Activated CD8-positive, alpha-beta T cell treated with anti-CD3 and anti-CD28 coated beads, Interleukin-2, amount 10 ng/mL, durations not matched to agents 7 days and 5 days (primary cell): ENCODE measurements at places on chromosomes 2 and 18. TPM values are rescaled to one million over a fixed set of nuclear protein-coding genes. Genes with fewer than 3 reads are reported as not detected.

GRCh38 chr2:113198790-113199612 lies 25.2 kb downstream of the PSD4 start:
- no peaks in the 10 kb centered on the region for H3K27me3 ChIP-seq
- H3K27ac ChIP-seq = no peak overlapping the region

- H3K27ac ChIP-seq = no peak overlapping the region
- H3K4me1 ChIP-seq = peaks cover 9% of the 10 kb centered on the region
- no peak for DNase-seq
- no peaks in the 10 kb centered on the region for H3K36me3 ChIP-seq
Observed at GRCh38 chr2:30436859-30437435, 10.1 kb upstream of the LCLAT1 start.

DNA sequence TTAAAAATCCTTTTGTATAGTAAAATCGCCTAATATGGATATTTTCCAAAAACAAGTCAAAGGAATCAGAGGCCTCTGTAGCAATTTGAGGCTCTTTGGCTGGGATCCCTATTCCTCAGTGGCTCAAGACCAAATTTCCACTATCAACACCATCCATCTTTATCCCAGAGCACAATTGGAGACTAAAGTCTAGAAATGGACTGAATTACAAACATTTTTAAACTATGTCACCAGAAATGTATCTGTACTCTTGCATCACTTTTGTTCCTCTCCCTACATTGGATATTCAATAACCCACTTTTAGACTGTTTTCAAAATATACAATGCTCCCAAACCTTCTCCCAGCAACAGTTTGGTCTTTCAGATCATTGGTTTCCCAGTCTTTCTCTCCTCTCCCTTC lies 140.4 kb upstream of the KLHL29 start:
- no peak overlapping the region for H3K4me3 ChIP-seq
- no peak for DNase-seq
- H3K27me3 ChIP-seq = no peaks in the 10 kb centered on the region
- H3K36me3 ChIP-seq = no peaks in the 10 kb centered on the region
- H3K4me1 ChIP-seq = no peaks in the 10 kb centered on the region

DNA sequence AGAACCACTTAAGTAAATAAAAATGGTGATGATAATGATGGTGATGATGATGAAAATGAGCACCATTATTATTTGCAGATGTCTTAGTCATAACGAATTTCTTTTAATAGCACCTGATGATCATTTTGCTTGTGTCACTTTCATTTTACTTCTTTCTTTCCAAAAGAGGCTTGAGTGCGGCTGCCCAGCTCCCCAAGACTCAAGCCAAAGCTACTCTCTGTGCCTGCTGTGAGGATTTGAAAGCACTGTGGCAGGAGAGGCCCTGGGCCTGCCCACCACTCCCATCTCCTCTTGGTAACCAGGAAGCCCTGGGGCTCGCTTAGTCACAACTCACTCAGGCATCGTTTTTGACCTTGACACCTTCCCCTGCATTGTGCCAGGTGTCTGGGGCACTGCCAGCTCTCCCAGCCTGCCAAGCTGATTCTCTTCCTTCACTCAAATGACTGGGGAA lies 41.2 kb downstream of the RPL37A start:
- H3K27ac ChIP-seq = no peak overlapping the region
- H3K27me3 ChIP-seq = peaks cover under 1% of the 10 kb centered on the region
- peaks cover 14% of the 10 kb centered on the region for H3K4me1 ChIP-seq
- no peaks in the 10 kb centered on the region for H3K36me3 ChIP-seq
- DNase-seq = no peak

- no peak for DNase-seq
- no peak overlapping the region for H3K27ac ChIP-seq
- H3K4me1 ChIP-seq = peaks cover 18% of the 10 kb centered on the region
- no peaks in the 10 kb centered on the region for H3K27me3 ChIP-seq
Observed at GRCh38 chr18:13256444-13257305, 38.1 kb downstream of the LDLRAD4 start.

- no peaks in the 10 kb centered on the region for H3K36me3 ChIP-seq
- H3K4me1 ChIP-seq = no peaks in the 10 kb centered on the region
- H3K27ac ChIP-seq = no peak overlapping the region
- H3K4me3 ChIP-seq = no peak overlapping the region
Observed at GRCh38 chr2:67649331-67650261, 252.5 kb downstream of the ETAA1 start.

RIT2 gene
- total RNA-seq = not detected

DNA sequence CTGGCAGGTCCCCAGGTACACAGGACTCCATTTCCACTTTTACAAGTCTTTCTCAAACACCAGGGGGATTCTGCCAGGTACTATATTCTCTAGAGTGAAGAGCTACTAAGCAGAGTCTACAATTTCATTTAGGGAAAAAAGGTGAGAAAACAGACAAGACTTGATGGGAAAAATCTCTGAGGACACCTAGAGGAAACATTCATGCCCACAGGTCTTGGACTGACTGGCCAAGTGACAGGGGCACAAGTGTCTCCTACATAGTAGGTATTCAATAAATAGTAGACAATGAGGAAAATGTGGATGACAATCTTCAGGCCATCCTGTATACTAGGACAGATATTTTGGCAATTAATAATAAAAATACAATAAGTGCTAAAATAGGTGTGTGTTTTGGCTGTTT lies 228.6 kb downstream of the CLIP4 start:
- H3K27me3 ChIP-seq = peaks cover 16% of the 10 kb centered on the region
- no peaks in the 10 kb centered on the region for H3K36me3 ChIP-seq
- no peak overlapping the region for H3K4me3 ChIP-seq
- no peak for DNase-seq
- no peak overlapping the region for H3K27ac ChIP-seq
- no peaks in the 10 kb centered on the region for H3K4me1 ChIP-seq

DNA sequence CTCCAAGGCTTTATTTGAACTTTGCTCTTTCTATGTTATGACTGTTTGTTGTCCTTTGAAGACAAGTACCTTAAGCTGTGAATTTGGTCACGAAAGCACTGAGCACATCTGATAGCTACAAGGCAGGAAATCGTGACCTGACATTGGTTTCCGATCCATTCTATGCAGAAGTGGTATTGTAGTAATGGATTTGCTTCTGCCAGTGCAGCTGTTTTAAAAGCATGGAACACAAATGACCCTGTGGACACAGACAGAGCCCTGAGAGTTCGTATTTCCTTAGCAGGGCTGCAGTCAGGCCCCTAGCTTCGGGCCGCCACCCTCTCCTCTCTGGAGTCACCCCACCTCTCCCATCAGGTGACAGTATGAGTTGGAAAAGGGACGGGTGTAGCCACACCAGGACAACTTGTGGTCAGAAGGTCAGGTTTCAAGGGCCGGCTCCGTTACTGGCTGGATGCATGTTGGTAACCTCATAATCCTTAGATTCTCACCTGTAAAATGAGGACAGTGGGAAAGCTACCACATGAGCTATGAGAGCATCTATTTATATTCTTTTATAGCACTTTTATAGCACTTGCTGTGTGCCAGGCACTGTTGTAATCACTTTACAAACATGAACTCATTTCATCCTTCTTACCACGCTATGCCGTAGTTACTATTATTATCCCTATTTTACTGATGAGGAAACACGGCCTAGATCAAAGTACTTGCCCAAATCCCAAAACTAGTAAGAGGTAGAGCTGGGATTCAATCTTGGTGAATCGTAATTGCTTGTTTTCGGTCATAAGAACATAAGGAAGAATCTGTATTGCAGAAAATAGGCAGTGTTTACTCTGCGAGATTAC lies 70.2 kb downstream of the SPATS2L start:
- peak overlapping the region; percentile 73 for H3K27ac ChIP-seq
- H3K36me3 ChIP-seq = peaks cover 10% of the 10 kb centered on the region
- H3K4me3 ChIP-seq = no peak overlapping the region
- H3K4me1 ChIP-seq = peaks cover 74% of the 10 kb centered on the region
- DNase-seq = peak; percentile 58

DNA sequence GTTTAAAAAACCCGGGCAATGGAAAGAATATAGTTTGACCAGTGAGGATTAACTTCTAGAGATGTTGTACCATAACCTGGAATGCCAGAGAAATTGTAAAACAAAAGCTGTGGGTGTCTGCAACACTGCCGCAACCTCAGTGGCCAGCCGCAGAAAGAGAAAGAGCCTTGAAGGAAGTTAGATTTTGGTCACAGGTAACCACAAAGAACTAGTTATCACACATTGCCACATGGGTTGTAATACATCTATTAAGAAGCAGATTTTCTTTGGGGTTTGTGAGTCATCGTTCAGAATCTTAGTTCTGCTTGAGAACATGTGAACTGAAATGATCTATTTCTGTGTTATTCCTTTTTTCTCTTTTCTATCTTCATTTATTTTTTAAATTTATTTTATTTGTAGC lies 222.9 kb upstream of the AGAP1 start:
- H3K27me3 ChIP-seq = peaks cover 54% of the 10 kb centered on the region
- H3K36me3 ChIP-seq = no peaks in the 10 kb centered on the region
- H3K4me3 ChIP-seq = no peak overlapping the region
- peak; percentile 70 for DNase-seq
- peak overlapping the region; percentile 65 for H3K27ac ChIP-seq

UGT1A3 gene
- not detected for total RNA-seq

NEU2 gene
- total RNA-seq = not detected

GRCh38 chr18:48866028-48866733 lies 84.6 kb downstream of the SMAD7 start:
- no peaks in the 10 kb centered on the region for H3K27me3 ChIP-seq
- no peak overlapping the region for H3K4me3 ChIP-seq
- no peak for DNase-seq
- peaks cover 28% of the 10 kb centered on the region for H3K4me1 ChIP-seq
- H3K36me3 ChIP-seq = no peaks in the 10 kb centered on the region
- no peak overlapping the region for H3K27ac ChIP-seq

GRCh38 chr2:158205215-158205614 lies 103.5 kb downstream of the UPP2 start:
- no peaks in the 10 kb centered on the region for H3K4me1 ChIP-seq
- no peaks in the 10 kb centered on the region for H3K27me3 ChIP-seq
- DNase-seq = no peak
- no peak overlapping the region for H3K4me3 ChIP-seq
- no peaks in the 10 kb centered on the region for H3K36me3 ChIP-seq

DNA sequence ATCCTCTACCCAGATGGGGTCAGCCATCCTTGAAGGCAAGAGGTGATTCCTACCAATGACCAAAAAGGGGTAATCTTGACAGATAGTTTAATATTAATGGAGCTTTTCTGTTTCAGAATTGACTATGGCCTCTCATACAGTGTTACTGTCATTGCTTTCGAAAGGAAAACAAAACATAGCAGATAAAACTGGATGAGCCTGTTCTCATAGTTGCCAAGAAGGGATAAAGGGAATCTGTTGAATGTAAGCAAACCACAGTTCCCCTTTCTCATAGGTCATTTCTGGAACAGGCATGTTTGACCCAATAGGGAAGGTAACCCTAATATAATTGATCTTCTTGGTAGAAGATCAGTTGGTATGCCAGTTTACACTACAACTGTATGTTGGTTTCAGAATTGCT lies 1.6 kb downstream of the RAB27B start:
- no peak overlapping the region for H3K27ac ChIP-seq
- no peak overlapping the region for H3K4me3 ChIP-seq

GRCh38 chr2:108345951-108346350 lies 31.8 kb upstream of the SULT1C4 start:
- no peak overlapping the region for H3K4me3 ChIP-seq
- H3K27ac ChIP-seq = no peak overlapping the region
- H3K4me1 ChIP-seq = no peaks in the 10 kb centered on the region
- H3K27me3 ChIP-seq = peaks cover 15% of the 10 kb centered on the region
- no peak for DNase-seq
- no peaks in the 10 kb centered on the region for H3K36me3 ChIP-seq

DNA sequence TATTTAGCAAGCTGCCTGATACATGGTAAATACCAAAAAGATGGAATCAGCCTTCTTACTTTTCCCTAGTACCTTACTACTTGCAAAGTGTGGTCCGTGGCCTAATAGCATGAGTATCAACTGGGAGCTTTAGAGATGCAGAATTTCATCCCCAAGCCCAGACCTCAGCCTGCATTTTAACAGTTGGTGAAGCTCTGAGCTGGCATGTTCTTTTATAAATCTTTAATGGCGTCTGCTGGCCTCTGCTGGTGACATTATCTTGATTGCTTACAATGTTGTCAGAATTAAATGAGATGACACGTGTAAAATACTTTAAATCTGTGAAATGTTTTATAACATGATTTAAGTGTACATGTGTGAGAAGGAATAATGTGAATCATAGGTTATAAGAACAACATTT lies 115.1 kb upstream of the NOSTRIN start:
- no peak overlapping the region for H3K27ac ChIP-seq
- H3K27me3 ChIP-seq = no peaks in the 10 kb centered on the region
- peaks cover 4% of the 10 kb centered on the region for H3K36me3 ChIP-seq
- no peak for DNase-seq
- H3K4me3 ChIP-seq = no peak overlapping the region
- H3K4me1 ChIP-seq = no peaks in the 10 kb centered on the region

RMDN2 gene
- total RNA-seq = 1.9 TPM

- H3K36me3 ChIP-seq = peaks cover 43% of the 10 kb centered on the region
- H3K27me3 ChIP-seq = no peaks in the 10 kb centered on the region
Observed at GRCh38 chr2:232551250-232551638, 755 bp downstream of the EIF4E2 start.

DNA sequence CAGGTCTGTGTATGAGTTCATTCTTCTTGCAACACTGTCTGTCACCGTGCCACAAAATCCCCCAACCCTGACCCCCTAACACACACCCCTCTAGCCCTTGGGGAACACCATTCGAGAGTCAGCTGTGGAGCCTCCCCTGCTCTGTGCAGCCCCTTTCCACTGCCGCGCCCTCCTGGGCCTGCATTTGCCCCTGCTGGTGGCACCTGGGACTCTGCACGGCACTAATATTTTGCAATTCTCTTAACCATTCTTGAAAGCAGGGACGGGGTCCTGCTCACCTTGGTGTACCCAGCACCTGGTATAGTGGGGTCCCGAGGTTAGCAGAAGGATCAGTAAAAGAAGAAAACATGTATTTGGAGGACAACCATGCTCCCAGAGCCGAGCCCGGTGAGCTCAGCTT lies 124.0 kb downstream of the HDAC4 start:
- no peaks in the 10 kb centered on the region for H3K27me3 ChIP-seq
- peak overlapping the region; percentile 36 for H3K27ac ChIP-seq
- DNase-seq = no peak
- H3K36me3 ChIP-seq = peaks cover 4% of the 10 kb centered on the region
- H3K4me1 ChIP-seq = peaks cover 71% of the 10 kb centered on the region
- H3K4me3 ChIP-seq = no peak overlapping the region

DNA sequence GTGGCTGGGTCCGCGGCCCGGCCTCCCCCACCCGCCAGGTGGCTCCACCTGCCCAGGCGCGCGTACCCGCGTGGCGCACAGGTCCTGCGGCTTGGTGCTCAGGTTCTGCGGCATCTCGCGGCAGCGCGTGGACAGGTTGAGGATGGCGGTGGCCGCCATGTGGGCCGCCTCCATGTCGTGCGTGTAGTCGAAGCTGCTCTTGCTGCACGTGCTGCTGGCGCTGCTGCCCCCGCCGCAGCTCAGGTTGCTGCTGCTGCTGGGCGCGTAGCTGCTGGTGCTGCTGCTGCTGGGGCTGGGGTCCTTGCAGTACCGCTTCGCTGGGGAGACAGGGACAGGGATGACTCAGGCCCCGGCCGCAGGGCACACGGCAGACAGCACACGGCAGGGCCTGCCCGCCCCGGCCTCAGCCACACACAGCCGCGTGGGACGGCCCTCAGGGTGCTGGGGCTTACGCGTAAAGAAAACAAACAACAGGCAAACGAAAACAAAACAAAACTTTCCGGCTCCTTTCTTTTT lies 147.7 kb upstream of the PXDN start:
- no peak overlapping the region for H3K4me3 ChIP-seq
- H3K27me3 ChIP-seq = peaks cover 8% of the 10 kb centered on the region
- no peaks in the 10 kb centered on the region for H3K36me3 ChIP-seq
- H3K27ac ChIP-seq = no peak overlapping the region
- no peak for DNase-seq

FARSB gene
- 26.9 TPM for total RNA-seq

GRCh38 chr2:119409506-119409905 lies 22.1 kb upstream of the TMEM37 start:
- DNase-seq = no peak
- H3K4me3 ChIP-seq = no peak overlapping the region
- no peaks in the 10 kb centered on the region for H3K36me3 ChIP-seq
- H3K27me3 ChIP-seq = peaks cover 8% of the 10 kb centered on the region
- H3K27ac ChIP-seq = no peak overlapping the region
